Activated CD4-positive, alpha-beta memory T cell treated with anti-CD3 and anti-CD28 coated beads, Interleukin-2, amount 10 ng/mL, durations not matched to agents 7 days and 5 days (primary cell): ENCODE measurements at places on chromosomes 4 and X. TPM values are rescaled to one million over a fixed set of nuclear protein-coding genes. Genes with fewer than 3 reads are reported as not detected.

Gene SULT1B1
- total RNA-seq, result 3.7 TPM

Gene PCDH19
- total RNA-seq, result not detected

Gene SUPT20HL1
- not detected for total RNA-seq

Gene ZNF630
- total RNA-seq, result 1.2 TPM

Gene SH3TC1
- total RNA-seq, result 16.8 TPM

Gene DUSP9
- total RNA-seq, result not detected

Gene TLL1
- total RNA-seq, result not detected

Gene HMX1
- total RNA-seq, result not detected

DNA sequence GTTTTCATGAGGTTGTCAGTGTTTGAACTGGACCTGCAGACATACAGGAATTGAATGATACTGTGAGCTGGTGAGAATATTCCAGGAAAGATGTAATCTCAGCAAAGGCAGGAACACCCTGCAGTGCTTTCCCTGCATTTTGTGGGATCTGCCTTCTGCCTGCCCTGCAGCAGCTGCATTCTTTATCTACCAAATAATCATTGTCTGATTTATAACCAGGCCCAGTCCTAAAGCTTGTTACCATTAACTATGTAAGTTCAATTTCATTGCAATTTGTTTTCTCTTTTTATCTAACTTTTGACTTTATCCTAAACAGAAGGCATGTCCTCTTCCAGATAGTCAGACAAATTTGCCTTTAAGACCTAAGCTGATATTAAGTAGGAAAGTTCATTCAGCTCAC, 99.8 kb upstream of the NOCT start:
- peaks cover 15% of the 10 kb centered on the region for H3K27me3 ChIP-seq
- no peak overlapping the region for H3K27ac ChIP-seq
- no peaks in the 10 kb centered on the region for H3K36me3 ChIP-seq
- DNase-seq, result no peak
- H3K4me3 ChIP-seq, result no peak overlapping the region

DNA sequence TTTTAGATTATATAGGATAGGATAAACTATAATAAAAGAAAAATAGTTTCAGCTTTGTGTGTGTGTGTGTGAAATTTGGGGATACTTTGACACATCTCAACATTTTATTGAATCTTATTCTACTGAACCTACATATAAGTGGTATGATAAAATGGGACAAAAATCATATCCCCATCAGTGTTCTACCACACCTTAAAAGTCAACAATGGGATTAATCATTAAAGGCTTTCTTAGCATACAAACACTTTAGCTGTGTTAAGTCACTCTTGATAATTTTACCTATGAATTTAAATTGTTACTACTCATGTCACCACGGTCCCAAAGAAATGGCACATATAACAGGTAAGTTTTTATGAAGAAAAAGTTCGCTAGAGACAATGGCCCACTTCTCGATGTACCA, 37.7 kb upstream of the LRBA start:
- DNase-seq, result no peak
- H3K27ac ChIP-seq, result no peak overlapping the region
- H3K36me3 ChIP-seq, result no peaks in the 10 kb centered on the region
- peaks cover 4% of the 10 kb centered on the region for H3K27me3 ChIP-seq

GRCh38 chr4:139651282-139652194, 14.1 kb upstream of the MGST2 start:
- no peaks in the 10 kb centered on the region for H3K36me3 ChIP-seq
- peaks cover 9% of the 10 kb centered on the region for H3K4me1 ChIP-seq
- DNase-seq, result peak; percentile 77
- H3K27me3 ChIP-seq, result peaks cover 4% of the 10 kb centered on the region
- no peak overlapping the region for H3K27ac ChIP-seq
- no peak overlapping the region for H3K4me3 ChIP-seq

GRCh38 chrX:124540474-124540873, 194.1 kb downstream of the SH2D1A start:
- no peaks in the 10 kb centered on the region for H3K4me1 ChIP-seq
- H3K36me3 ChIP-seq, result no peaks in the 10 kb centered on the region
- no peak for DNase-seq

GRCh38 chr4:55507612-55508011, 39.1 kb downstream of the CLOCK start:
- no peak overlapping the region for H3K27ac ChIP-seq
- no peak for DNase-seq
- peaks cover 17% of the 10 kb centered on the region for H3K4me1 ChIP-seq
- peaks cover 8% of the 10 kb centered on the region for H3K36me3 ChIP-seq
- H3K4me3 ChIP-seq, result no peak overlapping the region

DNA sequence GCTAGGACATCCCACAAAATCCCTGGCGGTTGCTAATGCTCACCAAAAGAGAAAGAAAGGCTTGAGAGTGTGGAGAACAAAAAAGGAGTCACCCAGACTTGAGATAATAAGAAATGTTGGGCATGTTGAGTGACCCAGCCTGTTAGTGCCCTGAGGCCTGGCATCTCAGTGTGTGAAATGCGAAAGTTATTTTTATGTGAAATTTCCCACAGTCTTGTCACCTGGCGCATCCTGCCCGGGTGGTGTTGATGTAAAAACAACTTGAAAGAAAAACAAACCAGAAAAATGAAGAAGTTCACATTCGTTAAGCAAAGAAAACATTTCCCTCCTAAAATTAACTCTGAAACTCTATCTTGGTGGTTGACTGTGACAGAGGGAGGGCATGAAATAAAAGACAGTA, 495.2 kb downstream of the MID1IP1 start:
- no peak for DNase-seq
- H3K27me3 ChIP-seq, result no peaks in the 10 kb centered on the region
- no peak overlapping the region for H3K4me3 ChIP-seq
- H3K27ac ChIP-seq, result no peak overlapping the region
- peaks cover 3% of the 10 kb centered on the region for H3K36me3 ChIP-seq

GRCh38 chrX:123665197-123665596, 67.7 kb downstream of the THOC2 start:
- no peaks in the 10 kb centered on the region for H3K4me1 ChIP-seq
- peaks cover 63% of the 10 kb centered on the region for H3K36me3 ChIP-seq
- H3K27me3 ChIP-seq, result no peaks in the 10 kb centered on the region
- H3K27ac ChIP-seq, result no peak overlapping the region
- no peak overlapping the region for H3K4me3 ChIP-seq

DNA sequence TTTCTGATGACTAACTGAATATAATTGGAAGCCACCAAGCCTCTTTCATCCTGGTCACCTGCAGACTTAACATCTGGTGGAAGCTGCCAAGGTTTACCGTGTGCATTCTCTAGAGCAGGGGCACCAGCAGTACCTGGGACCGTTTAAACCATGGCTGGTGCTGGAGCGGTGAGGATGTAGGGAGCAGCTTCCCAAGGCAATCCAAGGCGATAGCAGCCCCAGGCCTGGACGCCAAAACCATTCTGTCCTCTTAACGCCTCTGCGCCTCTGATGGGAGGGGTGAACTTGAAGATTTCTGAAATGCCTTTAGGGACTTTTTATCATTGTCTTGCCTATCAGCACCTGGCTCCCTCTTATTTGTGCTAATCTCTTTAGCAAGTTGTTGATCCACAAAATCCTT, 37.3 kb upstream of the SPANXN2 start:
- H3K27ac ChIP-seq, result no peak overlapping the region
- H3K27me3 ChIP-seq, result no peaks in the 10 kb centered on the region
- no peak for DNase-seq
- no peak overlapping the region for H3K4me3 ChIP-seq
- H3K4me1 ChIP-seq, result no peaks in the 10 kb centered on the region

DNA sequence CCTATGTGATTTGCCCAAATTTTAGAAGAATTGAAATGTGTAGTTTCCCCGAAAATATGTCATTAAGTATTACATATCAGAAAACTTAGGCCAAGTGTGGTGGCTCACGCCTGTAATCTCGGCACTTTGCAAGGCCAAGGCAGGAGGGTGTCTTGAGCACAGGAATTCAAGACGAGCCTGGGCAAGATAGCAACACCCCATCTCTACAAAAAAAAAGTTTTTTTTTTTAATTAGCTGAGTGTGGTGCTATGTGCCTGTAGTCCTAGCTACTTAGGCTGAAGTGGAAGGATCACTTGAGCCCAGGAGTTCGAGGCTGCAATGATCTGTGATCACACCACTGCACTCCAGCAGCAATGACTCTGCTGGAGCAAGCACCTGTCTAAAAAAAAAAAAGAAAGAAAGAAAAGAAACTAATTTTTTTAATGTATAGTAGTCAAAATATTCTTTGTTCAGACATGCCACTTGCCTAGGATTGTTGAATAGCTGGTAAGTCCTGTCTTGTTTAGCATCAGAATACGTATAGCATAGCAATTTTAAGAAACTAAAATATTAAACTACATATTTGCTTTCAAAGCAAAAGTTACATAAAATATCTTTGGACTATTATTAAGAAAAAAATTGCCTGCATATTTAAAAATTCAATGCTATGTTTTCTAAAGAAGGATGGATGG, 40.1 kb upstream of the GAB1 start:
- H3K4me3 ChIP-seq, result no peak overlapping the region
- DNase-seq, result no peak
- no peaks in the 10 kb centered on the region for H3K36me3 ChIP-seq
- no peak overlapping the region for H3K27ac ChIP-seq
- H3K27me3 ChIP-seq, result peaks cover 4% of the 10 kb centered on the region
- H3K4me1 ChIP-seq, result no peaks in the 10 kb centered on the region

DNA sequence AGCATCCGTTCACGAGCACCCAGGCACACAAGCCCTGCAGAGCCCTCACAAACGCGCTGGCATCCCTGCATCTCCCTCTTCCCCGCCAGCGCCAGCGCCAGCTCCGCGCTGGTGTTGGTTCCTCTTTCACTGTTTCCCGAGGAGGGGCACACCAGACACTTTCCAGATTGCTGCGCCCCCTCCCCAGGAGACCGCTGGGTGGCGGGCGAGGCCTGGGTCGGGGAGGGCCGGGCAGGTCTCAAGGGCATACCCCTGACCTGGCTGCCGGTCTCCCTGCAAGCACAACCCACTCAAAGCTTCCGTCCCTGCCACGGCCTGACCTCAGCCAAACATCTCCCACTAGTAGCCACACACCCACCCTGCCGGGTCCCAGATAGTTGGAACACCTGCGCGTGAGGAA, 2.2 kb upstream of the NKX1-1 start:
- peak overlapping the region; percentile 35 for H3K4me3 ChIP-seq
- peaks cover 8% of the 10 kb centered on the region for H3K36me3 ChIP-seq
- peaks cover 46% of the 10 kb centered on the region for H3K27me3 ChIP-seq
- peaks cover 2% of the 10 kb centered on the region for H3K4me1 ChIP-seq
- DNase-seq, result no peak

DNA sequence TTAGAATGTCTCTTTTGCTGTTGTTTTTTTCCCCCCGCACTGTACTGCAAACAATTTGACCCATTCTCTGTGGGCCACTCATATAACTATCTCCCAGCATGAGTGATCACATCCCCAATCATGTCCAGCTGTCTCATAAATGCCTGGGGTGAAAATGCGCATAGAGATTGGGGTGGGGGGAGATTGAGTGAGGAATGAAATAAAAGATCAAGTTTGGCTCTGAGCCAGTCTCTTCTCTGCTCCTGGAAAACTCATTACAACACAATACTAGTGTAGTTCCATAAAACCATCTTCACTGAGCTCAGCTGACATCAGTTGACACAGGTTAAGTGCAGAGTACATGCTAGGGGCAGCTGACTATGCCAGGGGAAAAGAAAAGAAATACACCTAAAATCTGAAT, 96.9 kb downstream of the EGF start:
- no peaks in the 10 kb centered on the region for H3K36me3 ChIP-seq
- DNase-seq, result no peak
- peaks cover 4% of the 10 kb centered on the region for H3K27me3 ChIP-seq
- peaks cover 2% of the 10 kb centered on the region for H3K4me1 ChIP-seq
- H3K27ac ChIP-seq, result no peak overlapping the region

DNA sequence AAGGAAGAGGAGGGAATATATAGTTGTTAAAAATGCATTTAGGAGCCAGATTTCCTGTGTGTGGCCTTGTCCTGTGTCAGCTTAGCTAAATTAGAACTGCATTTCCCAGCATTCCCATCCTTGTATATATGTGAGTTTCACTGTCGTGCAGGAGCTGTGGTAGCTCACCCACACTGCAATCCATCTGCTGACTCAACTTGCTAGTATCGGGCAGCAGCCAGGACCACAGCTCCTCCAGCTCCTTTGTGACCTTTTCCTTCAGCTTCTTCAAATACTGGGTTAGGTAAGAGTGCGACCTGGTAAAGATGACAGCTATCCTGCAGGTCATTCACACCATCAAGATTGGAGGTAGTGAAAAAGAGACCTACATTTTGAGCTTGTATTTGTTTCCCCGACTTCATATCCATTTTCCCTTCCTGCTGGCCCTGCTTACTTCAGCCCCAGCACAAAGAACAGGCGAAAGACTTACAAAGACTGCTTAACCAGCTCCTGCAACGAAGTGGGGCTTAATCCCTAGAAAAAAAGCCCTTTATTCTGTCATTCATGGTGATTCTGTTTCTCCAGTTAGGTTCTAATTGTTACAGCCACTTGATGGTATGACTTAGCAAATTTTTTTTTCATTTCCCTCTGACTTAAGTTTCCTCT, 11.4 kb downstream of the ASIC5 start:
- no peak overlapping the region for H3K27ac ChIP-seq
- DNase-seq, result no peak

DNA sequence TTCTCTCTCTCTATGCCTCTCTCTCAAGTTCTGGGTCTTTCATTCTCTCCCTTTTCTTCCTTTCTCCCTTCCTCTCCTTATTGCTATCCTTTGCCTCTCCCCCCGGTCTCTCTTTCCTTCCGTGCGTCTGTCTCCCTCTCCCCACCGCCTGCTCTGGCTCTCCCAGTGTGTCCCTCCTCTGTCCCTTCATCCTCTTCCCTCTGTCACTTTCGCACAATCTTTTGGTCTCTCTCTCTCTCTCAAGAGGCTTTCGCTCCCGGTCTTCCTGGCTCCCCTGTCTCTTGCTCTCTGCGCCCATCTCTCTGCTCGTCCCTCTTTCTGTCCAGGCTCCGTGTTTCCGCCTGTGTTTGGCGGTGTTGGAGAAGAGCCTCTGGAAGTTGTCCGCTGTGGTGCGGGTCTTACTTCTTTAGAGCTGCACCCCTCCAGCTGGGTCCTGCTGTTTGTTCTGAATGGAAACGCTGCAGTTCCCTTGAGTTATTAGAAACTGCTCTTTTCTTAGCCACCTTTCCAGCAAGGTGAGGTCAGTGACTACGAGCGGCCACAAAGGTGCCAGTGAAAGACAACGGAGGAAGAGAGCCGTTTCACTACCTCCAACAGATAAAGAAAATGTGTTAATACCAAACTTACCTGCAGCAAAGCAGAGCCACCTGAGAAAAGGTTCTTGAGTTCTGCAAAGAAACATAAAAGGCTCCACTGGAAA, 1.1 kb downstream of the BMPR1B start:
- H3K4me1 ChIP-seq, result peaks cover 10% of the 10 kb centered on the region
- H3K27me3 ChIP-seq, result peaks cover 67% of the 10 kb centered on the region
- H3K4me3 ChIP-seq, result no peak overlapping the region
- DNase-seq, result no peak
- H3K27ac ChIP-seq, result no peak overlapping the region

GRCh38 chr4:101655857-101656256, 134.7 kb upstream of the BANK1 start:
- H3K4me1 ChIP-seq, result no peaks in the 10 kb centered on the region
- no peaks in the 10 kb centered on the region for H3K36me3 ChIP-seq
- H3K27me3 ChIP-seq, result peaks cover 8% of the 10 kb centered on the region
- H3K4me3 ChIP-seq, result no peak overlapping the region
- DNase-seq, result no peak

GRCh38 chr4:147118528-147118927, 172.9 kb upstream of the TTC29 start:
- no peaks in the 10 kb centered on the region for H3K4me1 ChIP-seq
- no peak for DNase-seq
